ENCODE measurements at places on chromosomes 16 and 17.
A peak's percentile ranks its signal among the peaks of the same experiment; 100 is the strongest.

- DNase-seq, result no peak
These were observed 2402.8 kb downstream of the TP53TG3F start for GRCh38 chr16:35862242-35862641.

DNA sequence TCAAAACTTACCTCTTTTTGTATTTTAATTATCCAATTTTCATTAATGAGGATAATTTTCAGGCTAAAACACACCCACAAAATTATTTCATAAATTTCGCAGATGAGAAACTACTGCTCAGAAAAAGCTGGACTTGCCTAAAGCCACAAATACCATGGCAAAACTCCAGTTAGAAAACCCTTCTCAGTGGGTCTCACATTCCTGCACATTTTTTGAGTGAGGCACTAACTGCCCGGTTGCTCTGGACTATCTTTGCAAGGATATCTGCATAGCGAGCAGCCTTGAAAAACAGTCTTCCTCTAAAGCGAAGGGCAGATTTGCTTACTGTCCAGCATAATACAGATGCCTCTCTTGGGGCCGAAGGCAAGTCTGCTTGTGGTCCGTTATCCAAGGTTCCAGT lies 9.8 kb downstream of the MPHOSPH6 start:
- no peak for DNase-seq

- no peak for DNase-seq
These were observed 55.4 kb downstream of the VMP1 start for GRCh38 chr17:59762824-59763374.

DNA sequence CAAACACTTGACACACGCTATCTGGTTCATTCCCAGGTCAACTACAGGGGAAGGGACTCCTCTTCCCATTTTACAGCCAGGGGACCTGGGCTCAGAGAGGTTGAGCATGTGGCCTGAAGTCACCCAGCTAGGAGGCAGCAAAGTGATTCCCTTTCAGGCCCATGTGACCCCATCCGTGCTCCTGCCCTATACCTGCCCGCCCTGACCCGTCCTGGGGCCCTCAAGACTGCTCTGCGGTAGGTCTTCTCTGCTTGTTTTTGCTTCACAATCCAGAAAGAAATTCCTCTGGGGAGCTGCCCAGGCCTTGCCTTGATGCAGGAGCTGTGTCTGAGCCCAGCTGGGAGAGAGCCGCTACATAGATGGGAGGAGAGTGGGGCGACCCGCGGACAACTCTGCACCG lies 161.4 kb downstream of the SDK2 start:
- DNase-seq, result no peak

DNA sequence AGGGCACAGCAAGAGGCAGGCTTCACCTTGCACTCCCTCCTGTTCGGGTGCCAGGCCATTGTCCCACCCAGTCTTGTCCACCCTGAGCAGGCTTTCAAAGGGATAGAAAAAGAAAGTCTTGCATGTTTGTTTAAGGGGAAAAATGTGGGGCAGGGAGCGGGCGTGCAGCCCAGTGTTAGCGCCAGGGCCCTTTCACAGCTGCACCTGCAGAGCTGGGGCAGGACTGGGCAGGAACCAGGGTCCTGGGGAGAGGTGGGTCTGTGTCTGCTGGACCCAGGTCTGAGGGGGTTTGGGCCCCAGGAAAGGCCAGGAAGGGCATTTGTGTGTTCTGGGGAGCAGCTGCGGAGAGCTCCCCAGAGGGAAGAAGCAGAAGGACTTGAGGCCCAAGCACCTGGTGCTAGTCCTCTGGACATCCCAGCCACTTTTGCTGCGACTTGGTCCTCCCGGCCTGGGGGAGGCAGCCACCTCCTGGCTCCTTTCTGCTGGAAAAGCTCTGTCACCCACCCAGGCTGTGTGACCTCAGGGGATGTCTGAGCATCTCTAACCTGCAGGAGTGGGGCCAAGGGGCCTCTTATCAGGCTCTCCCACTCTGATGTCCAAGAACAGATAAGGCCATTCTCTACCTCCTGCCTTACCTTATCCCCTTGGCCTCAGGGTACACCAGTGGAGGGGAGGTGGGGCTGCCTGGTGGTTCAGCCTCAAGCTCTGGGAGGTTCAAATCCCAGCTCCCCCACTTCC lies 44.7 kb downstream of the PSME3IP1 start:
- DNase-seq, result no peak

DNA sequence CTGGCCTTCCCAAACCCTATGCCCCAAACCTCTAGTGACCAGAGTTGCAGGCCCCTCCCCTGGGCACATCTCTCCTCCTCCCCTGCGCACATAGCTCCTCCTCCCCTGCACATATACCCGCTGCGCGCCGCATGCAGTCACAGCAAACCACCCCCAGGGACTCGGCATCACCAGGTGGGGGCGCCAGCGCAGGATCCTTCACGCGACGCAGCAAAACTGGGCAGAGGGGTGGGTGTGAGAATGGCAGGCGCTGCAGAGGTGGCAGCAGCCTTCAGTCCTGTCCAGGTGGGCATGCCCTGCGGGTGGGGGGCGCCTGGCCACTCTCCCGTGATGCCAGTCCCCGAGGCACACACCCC lies 5.6 kb downstream of the CORO6 start:
- DNase-seq, result peak; percentile 89

GRCh38 chr16:87305505-87306391 lies 11.4 kb downstream of the C16orf95 start:
- DNase-seq, result no peak

DNA sequence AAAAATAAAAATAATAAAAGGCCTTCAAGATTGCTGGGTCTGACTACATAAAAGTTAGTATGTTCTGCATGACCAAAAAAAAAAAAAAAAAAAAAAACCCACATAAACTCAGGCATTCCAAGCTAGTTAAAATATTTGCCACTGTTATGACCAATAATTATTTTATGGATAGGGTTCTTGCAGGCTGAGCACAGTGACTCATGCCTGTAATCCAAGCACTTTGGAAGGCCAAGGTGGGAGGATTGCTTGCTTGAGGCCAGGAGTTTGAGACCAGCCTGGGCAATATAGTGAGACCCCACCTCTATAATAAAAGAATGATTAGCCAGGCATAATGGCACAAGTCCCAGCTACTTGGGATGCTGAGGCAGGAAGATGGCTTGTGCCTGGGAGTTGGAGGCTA lies 8.1 kb downstream of the SCNN1B start:
- DNase-seq, result no peak

GRCh38 chr16:69482410-69482991 lies 58.1 kb downstream of the CYB5B start:
- no peak for DNase-seq

DNA sequence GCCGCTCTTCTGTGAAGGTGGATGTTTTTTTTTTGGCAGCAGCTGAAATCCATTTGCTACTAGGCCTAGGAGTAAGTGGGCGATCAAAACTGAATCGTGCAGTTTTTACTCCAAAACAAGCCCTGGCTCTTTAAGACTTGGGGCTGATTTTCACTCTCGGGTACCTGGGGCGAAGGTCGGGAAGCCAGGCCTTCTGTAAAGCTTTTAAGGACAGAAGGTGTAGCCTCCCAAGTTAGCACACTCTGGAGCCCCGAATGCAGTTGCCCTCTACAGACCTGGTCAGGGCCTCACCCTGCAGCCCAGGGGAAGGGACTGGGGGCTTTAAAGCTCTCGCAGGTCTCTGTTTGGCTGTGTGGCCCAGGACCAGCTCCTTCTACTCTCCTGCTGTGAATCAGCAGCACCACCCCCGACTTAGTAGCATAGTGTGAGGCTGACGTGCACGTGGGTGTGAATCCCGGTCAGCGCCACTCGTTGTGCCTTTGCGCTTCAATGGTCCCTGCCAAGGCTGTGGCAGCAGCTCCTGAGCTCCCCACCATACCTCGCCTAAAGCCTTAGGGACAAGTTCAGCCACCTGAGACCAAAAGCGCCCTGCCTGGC lies 49.9 kb downstream of the TMEM235 start:
- no peak for DNase-seq

DNA sequence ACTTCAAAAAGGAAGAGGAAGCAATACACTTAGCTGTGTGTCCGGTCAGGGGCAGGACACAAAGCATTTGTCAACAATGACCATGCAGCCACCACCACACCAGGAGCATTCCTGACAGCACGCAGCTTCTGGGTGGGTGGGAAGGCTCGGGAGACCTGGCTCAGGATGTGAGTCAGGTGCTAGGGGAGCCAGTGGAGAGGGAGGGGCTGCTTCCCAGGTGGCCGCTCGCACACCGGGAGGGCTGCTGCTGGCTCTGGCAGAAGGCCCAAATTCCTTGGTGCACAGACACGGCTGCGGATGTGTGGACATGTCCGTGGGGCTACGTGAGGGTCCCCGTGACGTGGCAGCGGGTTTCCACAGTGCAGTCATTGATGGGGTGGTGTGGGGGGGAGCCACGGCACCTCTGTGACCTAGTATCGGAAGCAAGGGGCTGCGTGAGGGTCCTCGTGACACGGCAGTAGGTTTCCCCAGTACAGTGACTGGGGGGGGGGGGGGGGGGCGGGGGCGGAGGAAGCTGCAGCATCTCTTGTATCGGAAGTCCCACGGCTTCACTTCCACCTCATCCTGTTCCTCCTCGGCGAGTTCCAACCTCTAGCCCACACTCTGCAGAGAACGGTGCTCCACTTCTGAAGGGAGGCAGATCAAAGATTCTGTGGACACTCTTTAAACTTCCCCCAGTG lies 112.8 kb downstream of the ZNF778 start:
- DNase-seq, result no peak

DNA sequence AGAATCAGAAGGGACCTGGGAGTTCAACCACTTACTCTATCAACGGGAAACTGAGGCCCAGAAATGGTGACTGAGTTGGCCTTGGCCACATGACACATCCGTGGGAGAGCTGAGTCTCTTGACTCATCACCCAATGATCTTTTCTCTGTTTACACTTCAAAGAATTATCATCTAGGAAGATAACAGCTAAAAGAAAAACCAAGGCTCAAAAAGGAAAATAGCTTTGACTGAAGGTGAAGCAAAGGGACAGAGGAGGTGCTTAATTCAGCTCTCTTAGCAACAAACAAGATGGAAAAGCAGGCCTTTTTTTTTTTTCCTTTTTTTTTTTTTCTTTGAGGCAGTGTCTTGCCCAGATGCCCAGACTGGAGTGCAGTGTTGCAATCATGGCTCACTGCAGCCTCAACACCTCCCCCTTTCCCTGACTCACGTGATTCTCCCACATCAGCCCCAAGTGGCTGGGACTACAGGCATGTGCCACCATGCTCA lies 16.7 kb downstream of the ERCC4 start:
- DNase-seq, result no peak

GRCh38 chr17:73911726-73912372 lies 267.6 kb upstream of the SDK2 start:
- DNase-seq, result no peak

GRCh38 chr16:25158401-25158800 lies 46.9 kb downstream of the LCMT1 start:
- no peak for DNase-seq

DNA sequence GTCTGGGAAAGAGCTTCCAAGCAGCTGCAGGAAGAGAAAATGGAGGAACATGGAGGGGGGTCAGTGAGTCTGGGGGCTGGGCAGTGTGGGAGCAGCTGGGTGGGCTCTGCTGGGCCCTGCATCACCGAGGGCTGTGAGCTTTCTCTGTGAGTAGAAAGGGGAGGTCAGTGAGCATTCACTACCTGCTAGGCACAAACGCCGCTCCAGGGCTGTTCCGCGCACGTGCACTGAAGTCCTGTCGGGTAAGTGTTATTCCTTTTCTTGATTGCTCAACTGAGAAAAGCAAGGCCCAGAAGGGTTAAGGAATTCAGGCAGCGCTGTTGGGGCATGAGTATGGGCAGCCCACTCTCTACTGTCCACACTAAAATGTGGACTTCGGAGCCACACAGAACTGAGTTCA lies 4.7 kb downstream of the CACNG5 start:
- no peak for DNase-seq

DNA sequence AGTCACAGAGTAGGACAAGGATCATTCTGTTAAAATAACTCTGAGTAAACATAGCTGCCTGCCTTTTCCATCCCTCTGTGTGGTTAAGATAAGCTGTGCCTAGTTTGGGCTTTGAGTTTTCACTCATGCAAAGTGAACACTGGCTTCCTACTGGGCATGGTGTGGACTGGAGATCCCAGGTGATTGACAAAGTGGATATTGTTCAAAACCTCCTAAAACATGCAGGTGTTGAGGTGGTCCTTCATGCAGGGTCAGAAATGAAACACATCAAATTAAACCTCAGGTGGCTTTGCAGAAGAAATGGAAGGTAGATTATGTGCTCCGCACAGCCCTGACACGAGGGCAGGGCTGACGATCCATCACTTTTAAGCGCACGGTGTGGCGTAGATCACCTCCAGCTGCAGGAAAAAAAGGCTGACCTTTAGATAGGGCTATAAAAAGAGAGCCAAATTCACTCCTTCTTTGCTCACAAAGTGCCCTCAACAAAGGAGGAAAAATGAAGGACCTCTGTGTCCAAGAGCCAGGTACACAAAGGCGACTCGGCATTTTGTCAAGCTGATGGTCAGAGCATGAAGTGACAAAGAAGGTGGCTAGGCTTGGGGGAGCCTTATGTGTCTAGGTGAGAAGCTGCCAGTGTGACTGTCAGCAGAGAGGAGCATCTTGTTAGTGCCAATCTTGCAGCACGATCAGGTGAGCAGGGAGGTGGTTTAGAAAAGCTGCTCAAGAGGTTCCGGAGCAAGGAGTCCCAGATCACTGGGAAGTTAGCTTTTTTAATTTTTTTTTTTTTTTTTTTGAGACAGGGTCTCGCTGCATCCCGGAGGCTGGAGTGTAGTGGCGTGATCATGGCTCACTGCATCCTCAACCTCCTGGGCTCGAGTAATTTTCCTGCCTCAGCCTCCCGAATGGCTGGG lies 19.9 kb upstream of the ITPRIPL2 start:
- DNase-seq, result no peak

DNA sequence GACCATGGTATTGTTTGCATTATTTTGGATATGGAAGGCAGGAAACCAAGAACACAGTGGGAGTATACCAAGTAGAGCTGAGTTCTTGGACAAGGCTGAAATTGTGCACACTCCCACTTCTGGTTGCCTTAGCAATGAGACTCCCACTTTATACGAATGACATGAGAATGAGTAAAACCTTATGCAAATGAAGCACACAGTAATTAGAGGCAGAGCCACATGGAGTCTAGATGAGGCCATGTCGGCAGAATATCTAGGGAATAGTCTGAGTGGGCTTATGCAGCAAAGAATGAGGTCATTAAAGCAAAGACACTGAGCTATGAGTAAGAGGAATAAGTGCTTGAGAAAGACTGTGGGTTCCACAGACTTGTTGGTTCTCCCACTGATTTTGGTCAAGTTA lies 178.7 kb downstream of the GRIN2A start:
- DNase-seq, result no peak
